ENCODE measurements at places on chromosomes 2 and 18.

- peak; percentile 81 for DNase-seq
These were observed 147.6 kb upstream of the CAB39 start for GRCh38 chr2:230564805-230565779.

GRCh38 chr2:85680707-85681371, 12.8 kb upstream of the SFTPB start:
- DNase-seq = no peak

- peak; percentile 80 for DNase-seq
These were observed 74.3 kb upstream of the SLC1A4 start for GRCh38 chr2:64914735-64915509.

DNA sequence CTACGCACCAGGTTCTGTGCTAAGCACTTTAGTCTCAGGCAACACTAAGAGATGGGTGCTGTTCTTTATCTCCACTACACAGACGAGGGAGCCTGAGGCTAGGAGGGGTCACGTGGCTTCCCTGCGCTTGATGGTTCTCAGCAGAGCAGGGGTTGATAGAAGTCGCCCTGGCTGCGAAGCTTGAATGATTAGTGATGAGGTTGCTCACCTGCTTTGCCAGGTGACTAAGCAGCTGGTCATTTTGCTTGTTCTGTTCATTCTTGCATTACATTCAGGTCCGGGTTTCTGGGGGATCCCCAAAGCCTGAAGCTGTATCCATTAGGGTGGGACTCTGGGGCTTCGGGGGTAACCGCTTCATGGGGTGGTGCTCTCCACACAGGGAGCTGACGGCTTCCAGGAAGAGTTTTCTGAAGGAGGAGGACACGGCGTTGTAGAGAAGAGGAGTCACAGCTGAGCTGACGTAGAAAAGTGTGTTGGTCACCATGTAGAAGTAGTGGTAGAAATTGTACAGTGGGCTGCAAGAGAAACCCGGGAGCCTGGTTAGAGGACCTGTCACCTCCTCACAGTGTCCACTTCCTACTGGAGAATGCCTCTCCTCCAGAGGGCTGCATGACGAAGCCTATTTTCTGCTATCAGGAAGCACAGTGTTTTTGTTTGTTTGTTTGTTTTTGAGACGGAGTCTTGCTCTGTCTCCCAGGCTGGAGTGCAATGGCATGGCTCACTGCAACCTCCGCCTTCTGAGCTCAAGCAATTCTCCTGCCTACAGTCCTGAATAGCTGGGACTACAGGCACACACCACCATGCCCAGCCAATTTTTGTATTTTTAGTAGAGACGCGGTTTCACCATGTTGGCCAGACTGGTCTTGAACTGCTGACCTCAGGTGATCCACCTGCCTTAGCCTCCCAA, 11.5 kb downstream of the NTSR2 start:
- DNase-seq = no peak

DNA sequence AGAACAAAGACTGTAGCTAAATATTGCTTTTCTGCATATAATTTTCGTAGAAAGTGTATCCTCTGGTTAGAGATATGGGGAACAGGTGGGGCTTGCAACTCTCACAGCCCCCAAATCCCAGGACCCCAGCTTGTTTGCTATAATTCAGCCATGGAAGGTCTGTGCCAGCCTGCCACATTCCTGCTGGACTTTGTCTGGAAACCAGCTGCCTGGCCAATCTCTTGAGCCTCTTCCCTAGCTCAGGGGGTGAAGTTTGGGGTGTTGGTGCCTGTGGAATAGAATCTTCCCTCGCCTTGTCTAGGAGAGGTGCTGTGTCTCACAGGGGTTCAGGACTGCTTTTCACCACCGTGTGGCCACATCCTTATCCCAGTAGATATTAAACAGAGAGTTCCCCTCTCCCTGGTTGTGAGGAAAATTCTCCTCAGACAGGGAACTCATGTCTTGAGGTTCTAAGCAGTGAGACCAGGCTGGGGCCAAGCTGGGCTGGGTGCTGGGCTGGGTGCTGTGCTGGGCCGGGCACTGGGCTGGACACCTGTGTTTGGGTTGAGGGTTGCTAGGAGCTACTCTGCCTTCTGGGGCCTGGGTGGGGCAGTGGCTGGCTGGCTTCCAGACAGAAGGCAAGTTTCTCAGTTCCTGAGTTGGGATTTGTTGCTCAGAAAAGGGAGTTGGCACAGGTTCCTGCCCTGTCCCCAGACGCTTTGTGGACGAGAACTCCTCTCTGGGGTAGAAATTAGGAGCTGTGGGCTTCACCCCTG, 12.3 kb downstream of the TOGARAM2 start:
- DNase-seq = no peak

GRCh38 chr2:88452980-88453582, 588 bp upstream of the FOXI3 start:
- DNase-seq = peak; percentile 63

- no peak for DNase-seq
These were observed 182.6 kb downstream of the AGAP1 start for GRCh38 chr2:235676536-235676799.

- DNase-seq = no peak
These were observed 31.0 kb upstream of the CCDC93 start for GRCh38 chr2:118044854-118045253.

GRCh38 chr2:217713395-217714286, 289.2 kb downstream of the TNS1 start:
- peak; percentile 53 for DNase-seq

- DNase-seq = no peak
These were observed 1.1 kb upstream of the PXDN start for GRCh38 chr2:1745171-1746023.

DNA sequence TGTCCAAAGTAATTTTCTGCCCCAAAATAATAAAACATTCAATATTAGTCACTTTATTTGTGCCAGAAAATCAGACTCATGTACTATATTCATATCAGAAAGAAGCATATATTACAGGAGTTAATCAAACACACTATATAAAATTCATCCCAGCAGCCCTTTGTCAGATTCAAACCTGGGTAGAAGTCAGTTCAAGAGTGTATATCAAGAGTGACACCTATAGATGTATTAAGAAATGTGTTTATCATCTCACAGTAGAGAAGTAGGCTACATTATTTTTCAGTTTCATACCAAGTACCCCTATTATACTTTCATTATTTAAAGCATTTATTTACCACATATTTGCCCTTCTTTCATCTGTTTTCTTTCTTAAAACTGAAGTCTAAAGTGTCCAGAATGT, 193.2 kb upstream of the DDX18 start:
- DNase-seq = no peak

DNA sequence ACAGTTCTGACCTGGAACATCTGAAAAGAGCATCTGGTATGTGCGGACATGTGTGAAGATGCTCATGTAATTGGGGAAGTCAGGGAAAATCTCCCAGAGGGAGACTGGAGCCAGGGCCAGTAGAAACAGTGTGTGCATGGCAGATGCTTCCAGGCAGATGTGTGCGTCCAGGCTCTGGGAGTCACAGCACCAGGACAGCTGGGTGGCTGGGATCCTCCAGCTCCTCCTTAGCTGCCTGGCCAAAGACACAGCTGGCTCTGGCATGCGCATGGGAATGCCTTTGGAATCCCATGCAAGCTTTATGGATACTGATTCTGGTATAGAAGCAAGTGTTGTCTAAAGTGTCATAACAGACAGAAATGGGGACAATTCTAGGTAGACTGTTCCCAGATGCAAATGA, 369.7 kb downstream of the INSIG2 start:
- DNase-seq = no peak

- peak; percentile 77 for DNase-seq
These were observed 99.0 kb downstream of the ZFP36L2 start for GRCh38 chr2:43127208-43127940.

- peak; percentile 93 for DNase-seq
These were observed 146.1 kb downstream of the HAUS1 start for GRCh38 chr18:46250084-46250811.

GRCh38 chr2:86519349-86519748, 43.9 kb downstream of the CHMP3 start:
- no peak for DNase-seq

- no peak for DNase-seq
These were observed 91.5 kb upstream of the ZNF236 start for GRCh38 chr18:76730901-76731300.

- DNase-seq = no peak
These were observed 13.3 kb downstream of the PROC start for GRCh38 chr2:127431408-127432023.

- DNase-seq = no peak
These were observed 89.2 kb downstream of the EPHA4 start for GRCh38 chr2:221482666-221483455.

DNA sequence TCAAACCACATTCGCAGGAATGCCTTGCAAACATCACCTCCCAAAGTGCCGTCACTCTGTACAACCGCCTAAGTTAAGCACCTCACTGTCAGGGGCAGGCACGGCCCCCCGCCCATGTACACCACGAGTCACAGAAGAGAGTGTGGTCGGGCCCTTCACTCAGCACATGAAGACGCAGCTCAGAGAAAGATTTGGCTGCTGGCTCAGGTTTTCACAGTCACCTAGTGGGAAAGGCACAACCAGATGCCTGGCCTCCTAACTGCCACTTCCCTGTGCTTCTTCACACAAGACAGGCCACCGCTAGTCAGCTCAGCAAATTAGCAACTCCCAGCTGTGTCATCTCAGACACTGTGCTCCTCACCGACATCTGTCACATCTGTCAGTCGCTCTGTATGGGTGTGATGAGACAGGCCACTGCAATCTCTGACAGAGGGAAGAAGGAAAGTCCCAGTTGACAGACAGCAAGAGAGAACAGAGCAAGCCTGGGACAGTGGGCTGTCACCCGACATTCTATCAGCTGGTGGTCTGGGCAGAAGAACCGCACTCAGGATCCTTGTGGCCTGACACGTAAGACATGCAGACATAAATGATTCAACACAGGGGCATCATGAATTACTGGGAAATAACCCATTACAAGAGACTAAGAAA, 60.8 kb downstream of the CRACDL start:
- DNase-seq = no peak

- no peak for DNase-seq
These were observed 203.0 kb upstream of the PXDN start for GRCh38 chr2:1947316-1947715.

DNA sequence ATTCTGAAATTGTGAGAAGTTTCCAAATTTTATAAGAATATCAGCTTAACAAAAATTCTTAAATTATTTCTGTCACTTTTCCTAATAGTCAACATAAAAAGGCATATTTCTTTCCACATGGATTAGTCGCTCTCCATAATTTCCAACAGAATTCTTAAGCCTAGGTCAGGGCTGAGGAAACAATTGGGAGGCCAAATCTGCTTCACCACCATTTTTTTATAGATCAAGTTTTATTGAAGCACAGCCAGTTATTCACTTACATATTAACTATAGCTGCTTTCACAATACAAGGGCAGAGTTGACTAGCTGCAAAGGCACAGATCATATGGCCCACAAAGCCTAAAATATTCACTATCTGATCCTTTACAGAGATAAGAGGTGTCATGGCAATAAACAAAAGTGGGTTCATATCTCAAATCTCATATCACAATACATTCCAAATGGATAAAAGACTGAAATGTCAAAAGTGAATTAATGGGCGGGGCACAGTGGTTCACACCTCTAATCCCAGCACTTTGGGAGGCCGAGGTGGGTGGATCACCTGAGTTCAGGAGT, 18.7 kb downstream of the MEMO1 start:
- no peak for DNase-seq

- no peak for DNase-seq
These were observed 52.0 kb upstream of the HS6ST1 start for GRCh38 chr2:128370468-128371247.

- DNase-seq = no peak
These were observed 86.5 kb upstream of the UGP2 start for GRCh38 chr2:63755216-63755615.

DNA sequence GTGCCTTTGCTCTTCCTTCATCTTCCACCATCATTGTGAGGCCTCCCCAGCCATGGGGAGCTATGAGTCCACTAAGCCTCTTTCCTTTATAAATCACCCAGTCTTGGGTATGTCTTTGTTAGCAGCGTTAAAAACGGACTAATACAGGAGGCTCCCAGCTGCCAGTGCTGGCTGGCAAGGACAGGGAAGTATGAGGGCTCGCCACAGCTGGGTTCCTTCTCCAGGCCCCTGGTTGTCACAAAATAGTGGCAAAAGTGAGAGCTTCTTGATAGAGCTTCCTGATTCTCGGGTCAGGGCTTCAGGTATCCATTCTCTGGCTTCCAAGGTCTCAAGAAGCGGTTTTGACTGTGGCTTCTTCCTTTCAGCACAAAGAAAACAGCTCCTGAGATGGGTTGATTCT, 85.0 kb downstream of the ZNF516 start:
- no peak for DNase-seq

DNA sequence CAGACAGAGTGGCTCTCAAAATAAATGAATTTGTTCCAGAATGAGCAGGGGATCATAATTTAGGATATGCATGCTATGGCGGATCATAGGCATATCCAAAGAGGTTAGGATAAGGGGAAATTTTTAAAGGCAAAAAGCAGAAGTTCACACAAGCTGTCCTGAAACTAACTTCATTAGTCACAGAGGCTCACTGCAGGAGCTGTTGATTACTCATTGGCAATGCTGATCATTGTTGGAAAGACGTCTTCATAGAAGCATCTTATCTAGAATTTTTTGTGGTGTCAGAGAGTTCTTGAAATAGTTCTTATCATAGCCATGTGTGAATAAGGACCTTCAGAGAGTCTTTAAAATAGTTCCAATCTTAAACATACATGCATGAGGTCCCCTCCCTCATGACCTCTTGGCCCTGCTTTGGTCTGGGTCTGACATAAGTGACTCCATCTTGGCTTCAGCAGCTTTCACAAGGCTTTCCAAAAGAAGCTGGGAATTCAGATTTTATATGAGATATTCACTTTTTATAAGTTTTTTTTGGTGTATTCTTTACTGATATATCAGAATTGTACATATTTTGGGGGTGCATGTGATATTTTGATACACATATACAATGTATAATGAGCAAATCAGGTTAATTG, 7.5 kb upstream of the CCDC195 start:
- no peak for DNase-seq

DNA sequence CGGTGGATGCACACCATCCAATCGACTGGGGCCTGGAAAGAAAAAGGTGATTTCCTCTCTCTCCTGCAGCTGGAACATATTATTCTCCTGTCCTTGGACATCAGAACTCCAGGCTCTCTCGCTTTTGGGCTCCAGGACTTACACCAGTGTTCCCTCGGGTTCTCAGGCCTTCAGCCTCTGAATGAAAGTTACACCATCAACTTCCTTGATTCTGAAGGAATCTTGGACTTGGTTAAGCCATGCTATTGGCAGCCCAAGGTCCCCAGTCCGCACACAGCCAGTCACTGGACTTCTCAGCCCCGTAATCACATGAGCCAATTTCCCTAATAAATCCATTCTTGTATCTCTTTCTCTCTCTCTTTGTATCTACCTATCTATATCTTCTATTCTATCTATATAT, 418.9 kb downstream of the IRS1 start:
- DNase-seq = no peak

GRCh38 chr2:7239078-7239477, 321.9 kb downstream of the RNF144A start:
- DNase-seq = no peak
